ENCODE measurements at places on chromosomes 2 and 18.

DNA sequence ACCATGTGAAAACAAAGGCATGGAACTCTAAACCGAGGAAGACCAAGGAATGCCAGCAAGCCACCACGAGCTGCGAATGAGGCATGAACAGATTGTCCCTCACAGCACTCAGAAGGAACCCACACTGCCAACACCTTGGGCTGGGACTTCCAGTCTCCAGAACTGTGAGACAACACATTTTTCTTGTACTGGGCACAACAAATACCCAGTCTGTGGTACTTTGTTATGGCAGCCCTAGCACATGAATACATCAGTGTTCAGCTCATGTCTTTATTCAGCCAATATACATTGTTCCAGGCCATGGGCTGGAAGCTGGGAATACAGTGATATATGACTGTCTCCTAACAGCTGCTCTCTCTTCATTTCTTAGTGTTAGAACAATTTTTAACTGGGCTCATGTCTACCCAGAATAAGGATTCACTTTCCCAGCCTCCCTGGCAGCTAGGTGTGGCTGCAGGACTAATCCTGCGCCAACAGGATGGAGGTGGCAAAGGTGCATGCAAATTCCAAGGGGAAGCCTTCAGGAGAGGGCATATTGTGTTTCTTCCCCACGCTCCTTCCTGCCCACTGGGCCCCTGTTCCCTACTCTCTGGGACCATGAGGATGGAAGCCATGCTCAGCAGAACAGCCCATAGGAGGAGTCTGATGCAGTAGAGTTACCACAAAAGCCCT is 59.6 kb downstream of the STPG4 start:
- DNase-seq = no peak

- no peak for DNase-seq
These were observed 2.7 kb upstream of the CCBE1 start for GRCh38 chr18:59699750-59700534.

DNA sequence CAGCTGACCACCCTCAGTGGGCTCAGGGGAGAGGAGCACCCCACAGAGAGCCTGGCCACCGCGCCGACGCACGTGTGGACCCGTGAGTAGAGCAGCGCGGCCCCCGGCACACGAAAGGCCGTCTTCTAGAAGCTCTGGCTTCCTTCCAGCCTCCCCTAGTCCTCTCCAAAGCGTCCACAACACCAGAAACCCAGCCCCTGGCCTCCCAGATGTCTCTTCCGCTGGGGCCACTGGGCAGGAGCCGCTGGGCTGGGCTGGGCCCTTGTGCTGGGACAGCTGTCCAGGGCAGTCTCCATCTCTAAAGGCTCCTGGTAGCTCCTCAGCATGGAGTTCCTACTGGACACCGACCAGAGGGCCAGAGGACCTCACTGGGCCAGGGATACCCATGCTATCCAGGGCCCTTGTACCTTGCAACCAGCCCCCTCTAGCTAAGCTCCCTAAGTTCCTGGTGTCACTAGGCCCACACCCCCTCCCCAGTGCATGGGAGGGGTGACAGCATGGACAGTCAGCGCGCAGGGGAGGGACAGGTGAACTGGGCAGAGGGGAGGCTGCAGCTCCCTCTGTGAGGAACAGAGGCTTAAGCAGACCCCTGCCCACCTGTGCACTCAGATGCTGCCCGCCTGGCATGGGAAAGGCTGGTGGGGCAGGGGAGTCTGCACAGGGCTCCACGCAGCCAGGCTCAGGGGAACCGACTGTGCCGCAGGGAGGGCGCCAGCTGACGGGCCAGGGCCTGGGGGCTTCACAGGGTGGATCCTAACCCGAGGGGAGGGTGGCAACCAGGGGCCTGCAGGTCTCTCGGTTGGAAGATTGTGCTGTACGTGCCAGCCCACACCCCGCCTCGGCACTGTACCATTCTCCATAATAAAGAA is 32.9 kb downstream of the MTERF4 start:
- DNase-seq = no peak

DNA sequence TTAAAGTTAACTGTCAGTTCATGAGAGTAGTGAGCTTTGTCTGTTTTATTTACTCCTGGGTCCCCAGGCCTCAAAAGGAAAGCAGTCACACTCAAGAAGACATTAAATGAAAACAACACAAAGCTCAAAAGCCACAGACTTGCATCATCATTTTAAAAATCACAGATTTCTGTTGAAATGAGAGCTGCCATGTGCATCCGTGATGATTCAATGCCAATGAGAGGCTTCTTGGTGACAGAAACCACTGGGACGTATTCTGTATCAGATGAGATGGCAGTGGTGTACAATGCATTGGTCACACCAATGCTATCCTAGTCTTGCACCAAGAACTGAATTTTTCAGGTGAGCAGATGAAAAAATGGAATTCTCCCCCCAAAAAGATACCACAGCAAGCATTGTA is 204.8 kb downstream of the ANAPC1 start:
- DNase-seq = no peak

GRCh38 chr2:65969161-65969560 is 465.8 kb upstream of the MEIS1 start:
- DNase-seq = no peak

Measured in NCI-H1694 treated with DMSO at 0.1 percent for 48 hours (cell line).